ENCODE measurements at places on chromosomes 1 and 21.

- DNase-seq = no peak
Measured at GRCh38 chr21:27062443-27062842, 95.6 kb upstream of the ADAMTS5 start.

DNA sequence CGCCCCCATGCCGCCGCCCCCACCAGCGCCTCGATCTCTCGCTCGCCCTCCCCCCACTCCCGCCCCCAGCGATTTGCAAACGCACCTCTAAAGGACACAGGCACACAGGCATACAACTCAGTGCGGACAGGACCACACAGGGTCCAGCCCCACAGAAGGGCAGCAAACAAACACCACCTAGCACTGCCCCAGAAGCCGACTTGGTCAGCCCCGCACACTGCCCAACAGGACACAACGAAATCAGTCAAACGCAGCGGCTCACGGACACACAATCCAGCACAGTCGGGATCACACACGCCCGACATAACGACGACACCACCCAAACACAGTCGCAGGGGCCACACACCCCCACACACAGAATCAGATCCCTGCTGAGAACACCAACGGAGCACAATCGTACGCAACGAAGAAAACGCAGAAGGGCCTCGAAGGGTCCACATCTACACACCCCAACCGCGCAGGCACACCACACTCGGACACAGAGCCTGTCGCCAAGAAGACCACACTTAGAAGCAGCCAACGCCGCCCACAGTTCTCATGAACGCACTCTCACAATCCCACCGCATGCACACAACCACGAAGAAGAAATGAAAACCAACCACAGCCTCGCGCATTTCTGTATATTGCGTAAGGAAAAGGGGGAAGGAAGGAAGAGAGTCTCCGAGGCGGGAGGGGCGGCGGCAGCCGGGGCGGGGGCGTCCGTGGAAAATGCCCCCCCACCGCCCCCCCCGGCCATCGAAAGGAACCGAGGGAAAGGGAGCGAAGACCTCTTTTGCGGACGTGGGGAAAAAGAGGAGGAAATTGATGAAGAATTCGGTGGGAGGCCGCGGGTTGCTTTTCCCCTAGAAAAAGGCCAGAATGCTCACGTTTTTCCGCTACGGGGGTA lies 481 bp downstream of the TAL1 start:
- peak; percentile 91 for DNase-seq

- DNase-seq = no peak
Measured at GRCh38 chr1:100177295-100178041, 588 bp downstream of the LRRC39 start.

GRCh38 chr21:14244911-14245310 lies 29.0 kb downstream of the RBM11 start:
- no peak for DNase-seq

DNA sequence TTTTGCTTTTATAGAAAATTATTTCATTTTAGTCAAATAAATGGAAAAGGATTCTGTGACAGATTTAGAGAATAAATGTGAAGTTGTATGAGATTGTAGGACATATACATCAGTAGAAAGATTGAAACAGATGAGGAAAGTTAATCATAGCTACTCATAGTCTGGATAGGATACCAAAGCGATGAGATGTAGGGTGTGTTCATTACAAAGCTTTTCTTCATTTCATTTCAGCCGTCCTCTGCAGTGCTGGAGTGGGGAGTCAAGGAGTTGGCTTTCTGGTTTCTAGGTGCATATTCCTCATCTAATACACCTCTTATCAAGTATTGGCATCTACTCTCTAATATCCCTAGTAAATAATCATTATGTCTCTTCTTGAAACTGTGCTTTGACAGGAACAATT lies 149.5 kb upstream of the NEGR1 start:
- DNase-seq = no peak

- no peak for DNase-seq
Measured at GRCh38 chr1:43592051-43592665, 57.8 kb upstream of the KDM4A start.

- DNase-seq = peak; percentile 64
Measured at GRCh38 chr21:41045534-41046268, 122.3 kb upstream of the BACE2 start.

DNA sequence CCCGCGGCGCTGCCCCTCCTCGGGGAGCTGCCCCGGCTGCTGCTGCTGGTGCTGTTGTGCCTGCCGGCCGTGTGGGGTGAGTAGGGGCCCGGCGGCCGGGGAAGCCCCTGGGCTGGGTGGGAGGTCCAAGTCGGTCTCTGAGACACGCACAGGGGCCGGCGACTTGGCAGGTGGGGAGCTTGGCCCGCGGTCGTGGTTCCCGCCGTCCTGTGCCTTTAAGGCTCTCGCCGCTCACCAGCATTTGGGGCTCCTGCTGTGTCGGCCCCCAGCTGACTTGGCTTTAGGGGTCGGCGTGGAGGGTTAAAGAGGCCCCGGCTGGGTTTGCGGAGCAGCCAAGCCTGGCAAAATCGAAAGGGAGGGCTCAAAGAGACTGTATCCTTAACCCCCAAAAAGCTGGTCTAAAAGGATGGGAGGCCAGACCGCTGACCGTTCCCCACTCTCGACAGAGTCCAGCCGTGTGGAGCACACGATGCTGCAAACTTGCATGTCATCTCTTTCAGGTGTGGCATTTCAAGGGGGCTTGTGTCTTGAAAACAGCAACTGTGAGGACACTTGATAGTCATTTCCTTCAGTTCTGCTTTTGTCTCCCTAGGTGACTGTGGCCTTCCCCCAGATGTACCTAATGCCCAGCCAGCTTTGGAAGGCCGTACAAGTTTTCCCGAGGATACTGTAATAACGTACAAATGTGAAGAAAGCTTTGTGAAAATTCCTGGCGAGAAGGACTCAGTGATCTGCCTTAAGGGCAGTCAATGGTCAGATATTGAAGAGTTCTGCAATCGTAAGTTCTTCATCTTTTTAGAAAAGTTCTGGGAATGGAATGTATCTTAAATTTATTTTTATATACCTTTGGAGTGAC lies 540 bp downstream of the CD55 start:
- DNase-seq = no peak

DNA sequence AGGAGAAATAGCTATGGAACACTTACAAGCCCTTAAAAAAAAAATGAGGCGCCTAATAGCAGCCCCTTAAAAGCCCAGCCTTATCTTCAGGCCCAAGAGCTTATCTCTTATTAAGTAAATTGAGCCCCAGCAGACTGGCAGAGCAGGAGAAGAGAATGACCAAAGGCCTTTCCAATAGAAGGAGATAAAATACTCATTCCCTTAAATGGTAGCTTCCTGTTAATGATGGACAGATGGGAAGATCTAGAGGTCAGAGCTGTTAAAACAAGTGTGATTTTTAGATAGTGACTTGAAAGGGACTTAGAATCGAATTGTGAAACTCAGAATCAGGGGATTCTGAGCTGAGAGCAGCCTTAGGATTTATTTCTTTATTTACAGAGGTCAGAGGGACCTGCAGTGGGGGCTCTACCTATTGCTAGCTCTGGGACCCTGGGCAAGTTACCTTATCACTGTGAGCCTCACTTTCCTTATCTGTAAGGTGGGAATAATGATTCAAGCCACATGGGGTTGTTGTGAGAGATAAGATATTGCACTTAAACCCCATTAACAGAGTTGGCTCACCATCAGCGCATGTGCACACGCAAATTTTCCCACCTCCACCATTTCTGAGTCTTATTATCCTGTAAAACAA lies 101.3 kb upstream of the C8B start:
- DNase-seq = no peak

DNA sequence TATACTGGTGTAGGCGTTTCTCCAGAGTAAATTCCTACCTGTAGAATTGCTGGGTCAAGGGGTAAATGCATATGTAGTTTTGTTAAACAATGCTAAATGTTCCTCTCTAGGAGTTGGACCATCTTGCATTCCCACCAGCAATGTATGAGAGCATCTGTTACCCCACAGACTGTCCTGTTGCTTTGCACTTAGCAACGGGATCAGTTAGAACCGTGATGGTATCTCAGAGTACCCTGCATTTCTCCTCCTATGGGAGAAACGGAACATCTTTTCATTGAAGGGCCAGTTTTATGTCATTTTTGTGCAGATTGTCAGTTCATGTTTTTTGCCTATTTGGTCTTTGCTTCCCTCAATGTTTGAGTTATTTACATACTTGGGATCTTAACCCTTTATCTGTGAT lies 18.0 kb upstream of the RIPPLY3 start:
- DNase-seq = no peak

- no peak for DNase-seq
Measured at GRCh38 chr1:15282810-15283474, 35.9 kb downstream of the FHAD1 start.

GRCh38 chr1:244405856-244406255 lies 45.9 kb downstream of the ADSS2 start:
- DNase-seq = no peak

- DNase-seq = no peak
Measured at GRCh38 chr1:203120325-203121153, 7.0 kb upstream of the ADORA1 start.

DNA sequence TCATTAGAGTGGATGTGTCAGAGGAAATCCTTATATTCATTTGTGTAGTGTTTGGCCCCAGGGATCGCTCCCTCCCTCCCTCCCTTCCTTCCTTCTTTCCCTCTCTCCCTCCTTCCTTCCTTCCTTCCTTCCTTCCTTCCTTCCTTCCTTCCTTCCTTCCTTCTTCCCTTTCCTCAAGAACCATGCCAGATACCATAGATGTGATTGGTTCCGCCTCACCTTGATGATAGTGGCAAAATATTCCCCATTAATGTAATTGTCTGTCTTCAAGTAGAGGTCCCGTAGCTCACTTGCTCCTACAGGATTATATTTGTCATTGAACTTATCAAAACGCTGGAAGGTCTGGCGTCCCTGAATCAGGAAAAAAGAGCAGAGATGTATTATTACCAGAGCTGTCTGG lies 7.8 kb upstream of the DENND2C start:
- DNase-seq = no peak

GRCh38 chr1:175303201-175303707 lies 110.7 kb upstream of the KIAA0040 start:
- DNase-seq = no peak

- DNase-seq = no peak
Measured at GRCh38 chr21:26140164-26140579, 30.4 kb downstream of the APP start.

- DNase-seq = no peak
Measured at GRCh38 chr21:23633447-23633940, 1973.8 kb downstream of the MRPL39 start.

GRCh38 chr1:59596432-59596831 lies 218.3 kb upstream of the HOOK1 start:
- DNase-seq = no peak

DNA sequence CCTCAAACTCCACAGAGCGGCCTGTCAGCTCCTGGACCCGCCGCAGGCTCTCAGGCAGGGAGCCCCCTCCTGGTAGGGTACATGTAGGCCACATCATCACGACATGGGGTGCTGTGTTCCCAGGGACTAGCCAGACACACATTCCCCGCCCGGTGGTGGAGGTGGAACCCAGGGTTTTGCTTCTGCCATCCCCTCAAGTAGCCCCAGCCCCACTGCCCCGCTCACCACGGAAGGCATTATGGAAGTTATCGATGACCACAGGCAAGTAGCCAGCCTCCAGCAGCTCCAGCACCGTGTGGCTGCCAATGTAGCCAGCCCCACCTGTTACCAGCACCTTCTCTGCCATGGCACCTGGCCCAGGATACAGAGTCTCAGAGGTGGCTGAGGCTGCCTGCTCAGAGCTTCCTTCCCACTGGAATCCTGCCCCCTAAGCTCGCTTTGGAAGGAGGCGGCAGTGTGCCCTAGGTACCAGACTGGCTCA lies 1.9 kb downstream of the GALE start:
- no peak for DNase-seq

GRCh38 chr1:230377324-230377723 lies 48.8 kb downstream of the PGBD5 start:
- no peak for DNase-seq

- DNase-seq = no peak
Measured at GRCh38 chr1:173005196-173005864, 45.4 kb downstream of the TNFSF18 start.

DNA sequence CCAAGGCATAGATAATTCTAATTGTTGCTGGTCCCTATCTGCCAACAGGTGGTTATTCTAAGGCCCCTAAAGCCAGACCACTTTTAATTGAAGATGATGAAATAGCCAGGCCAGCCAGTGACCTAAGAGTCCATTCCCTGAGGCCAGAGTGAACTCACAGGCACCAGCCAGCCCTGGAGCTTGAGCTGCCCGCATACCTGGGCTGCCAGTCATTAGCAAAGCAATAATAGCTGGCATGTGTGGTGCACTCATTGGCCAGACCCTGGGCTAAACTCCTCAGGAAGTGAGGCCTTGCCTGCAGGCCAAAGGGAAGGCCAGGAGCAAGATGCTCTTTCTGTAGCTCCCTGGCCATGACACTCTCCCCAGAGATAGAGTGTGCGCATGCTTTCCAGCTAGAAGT lies 180.4 kb upstream of the KLHDC7A start:
- DNase-seq = no peak

DNA sequence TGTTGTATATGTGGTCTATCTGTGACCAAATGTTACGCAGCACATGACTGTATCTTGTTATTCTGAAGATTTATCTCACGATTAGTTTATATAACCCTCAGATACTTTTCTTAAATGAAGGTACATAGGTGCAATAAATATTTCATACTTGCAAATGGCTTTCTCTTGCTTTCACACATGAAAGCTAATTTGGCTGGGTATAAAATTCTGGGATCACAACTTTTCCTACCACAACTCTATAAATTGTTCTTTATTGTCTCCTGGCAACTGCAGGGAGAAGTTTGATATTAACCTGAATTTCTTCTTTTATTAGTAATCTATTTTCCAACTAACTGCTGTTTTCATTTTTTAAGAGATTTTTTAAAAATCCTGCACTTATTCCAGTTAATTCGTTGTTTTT lies 58.9 kb downstream of the KCNK2 start:
- DNase-seq = no peak

DNA sequence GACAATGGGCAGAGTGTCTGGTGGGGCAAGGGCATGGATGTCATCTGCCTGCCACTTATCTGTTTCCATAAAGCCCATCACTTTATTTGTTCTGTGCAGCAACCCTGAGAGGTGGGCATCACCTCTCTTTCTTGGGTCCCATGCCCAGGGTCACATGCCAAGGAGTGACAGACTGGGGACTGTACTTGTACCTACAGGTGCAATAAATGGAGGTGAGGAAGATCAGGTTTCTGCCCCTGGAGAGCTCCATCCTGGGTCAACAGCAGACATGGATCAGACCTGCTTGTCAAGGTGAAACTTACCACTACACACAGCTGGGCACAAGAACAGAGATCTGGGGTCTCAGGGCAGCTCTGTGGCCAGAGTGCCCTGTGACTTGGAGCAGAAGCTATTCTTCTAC lies 18.4 kb upstream of the PRDM16 start:
- DNase-seq = no peak

GRCh38 chr1:190303501-190303900 lies 174.2 kb downstream of the BRINP3 start:
- DNase-seq = no peak

GRCh38 chr1:70738624-70739023 lies 309.0 kb downstream of the PTGER3 start:
- peak; percentile 10 for DNase-seq
